ENCODE measurements at places on chromosomes 13 and 19.

DNA sequence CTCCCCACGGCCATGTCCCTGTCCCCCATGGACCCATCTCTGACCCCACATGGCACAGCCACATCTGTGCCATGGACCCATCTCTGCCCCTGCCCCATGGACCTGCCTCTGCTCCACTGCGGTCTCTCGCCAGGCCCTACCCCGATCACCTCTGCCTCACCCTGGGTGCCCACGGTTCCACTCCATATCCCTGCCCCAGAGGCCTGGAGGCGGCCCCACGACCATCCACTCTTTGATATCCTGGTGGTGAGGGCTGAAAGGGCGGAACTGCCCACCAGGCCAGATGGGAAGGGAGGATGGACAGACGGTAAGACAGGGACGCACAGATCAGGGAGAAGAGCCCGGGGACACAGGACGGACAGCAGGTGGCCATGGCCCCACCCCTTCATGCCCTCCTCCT, 327 bp downstream of the PTGER1 start:
- no peak for DNase-seq

GRCh38 chr19:50724522-50725217, 1.5 kb downstream of the CLEC11A start:
- peak; percentile 99 for DNase-seq

DNA sequence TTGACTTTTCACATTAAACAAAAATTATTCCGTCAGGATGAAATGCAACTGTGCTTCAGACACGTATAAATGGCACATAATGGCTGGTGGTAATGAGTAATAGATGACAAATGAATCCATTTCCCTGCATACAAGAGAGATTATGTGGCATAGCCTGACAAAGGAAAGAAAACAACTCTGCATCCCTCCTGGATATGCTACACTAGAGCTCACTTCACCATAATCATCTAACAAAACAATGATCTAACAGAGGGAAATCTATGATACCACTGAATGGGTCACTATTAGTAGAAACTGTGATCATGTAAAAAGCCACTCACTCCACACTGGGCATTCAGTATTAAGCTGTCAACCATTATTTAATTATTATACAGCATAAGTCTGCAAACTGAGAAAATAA, 1498.4 kb downstream of the EFNB2 start:
- no peak for DNase-seq

DNA sequence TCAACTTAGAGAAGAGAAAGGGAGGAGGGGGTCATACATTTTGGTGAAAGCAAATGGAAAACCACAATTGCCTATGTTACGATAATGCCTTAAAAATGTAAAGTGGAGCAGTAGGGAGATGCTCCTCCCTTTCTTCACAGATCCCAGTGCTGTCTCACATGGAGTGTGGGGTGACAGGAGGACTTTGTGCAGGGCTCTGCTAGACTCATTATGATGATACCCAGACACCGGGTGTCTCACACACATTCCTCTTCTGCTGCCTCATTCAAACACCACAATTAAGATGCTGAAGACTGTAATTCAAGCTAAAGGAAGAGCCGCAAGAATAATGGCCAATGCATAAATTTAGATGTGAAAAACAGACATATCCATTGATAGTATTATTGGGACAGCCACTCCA, 150.6 kb downstream of the LHFPL6 start:
- DNase-seq, result no peak

DNA sequence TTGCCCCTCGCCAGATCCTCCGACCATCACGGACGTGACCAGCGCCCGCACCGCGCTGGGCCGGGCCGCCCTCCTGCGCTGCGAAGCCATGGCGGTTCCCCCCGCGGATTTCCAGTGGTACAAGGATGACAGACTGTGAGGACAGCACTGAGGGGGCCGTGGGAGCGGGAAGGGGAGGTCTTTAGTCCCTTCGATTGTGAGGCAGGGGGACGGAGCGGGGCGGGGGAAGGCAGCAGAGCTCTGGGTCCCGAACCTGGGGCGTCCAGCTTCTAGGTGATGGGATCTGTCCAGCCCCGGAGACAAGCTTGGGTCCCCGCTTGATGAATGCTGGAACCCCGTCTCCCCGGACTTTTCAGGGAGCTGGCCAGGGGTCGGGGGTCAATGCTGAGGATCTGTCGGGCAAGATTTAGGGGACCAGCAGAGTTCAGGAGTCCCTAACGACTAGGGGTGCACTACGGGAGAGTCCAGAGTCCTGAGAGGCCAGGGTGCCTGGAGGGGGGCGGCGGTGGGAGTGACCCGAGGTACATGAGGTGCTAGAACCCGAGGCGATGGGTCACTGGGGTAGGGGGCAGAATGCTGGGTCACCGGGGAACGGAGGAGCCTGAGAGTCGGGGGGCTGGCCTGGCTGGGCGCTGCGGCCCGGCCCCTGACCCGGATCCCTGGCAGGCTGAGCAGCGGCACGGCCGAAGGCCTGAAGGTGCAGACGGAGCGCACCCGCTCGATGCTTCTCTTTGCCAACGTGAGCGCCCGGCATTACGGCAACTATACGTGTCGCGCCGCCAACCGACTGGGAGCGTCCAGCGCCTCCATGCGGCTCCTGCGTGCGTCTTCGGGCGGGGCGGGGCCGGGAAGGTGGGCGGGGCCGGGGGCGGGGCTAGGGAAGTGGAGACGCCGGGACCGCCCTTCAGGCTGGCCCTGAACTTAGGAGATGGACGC, 14.6 kb downstream of the VSIG10L start:
- DNase-seq, result peak; percentile 43

- no peak for DNase-seq
Observed at GRCh38 chr13:85825454-85825853, 26.2 kb upstream of the SLITRK6 start.

DNA sequence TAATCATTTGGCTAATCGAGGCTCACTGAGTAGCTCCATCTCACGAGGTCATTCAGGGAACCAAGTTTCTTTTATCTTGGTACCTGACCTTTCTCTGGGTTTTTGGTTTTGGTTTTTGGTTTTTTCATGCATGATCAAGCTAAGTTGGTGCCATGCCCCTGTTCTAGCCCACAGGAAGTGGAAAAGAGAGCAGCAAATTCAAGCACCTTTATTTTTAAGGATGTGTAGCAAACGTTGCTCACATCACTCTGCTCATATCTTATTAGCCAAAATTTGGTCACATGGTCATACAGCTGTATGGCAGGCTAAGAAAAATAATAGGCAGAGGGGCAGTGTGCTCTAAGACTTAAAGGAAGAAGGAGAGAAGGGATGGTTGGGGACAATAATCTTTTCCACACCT, 593.5 kb downstream of the DIAPH3 start:
- no peak for DNase-seq

Measured in naive thymus-derived CD8-positive, alpha-beta T cell (primary cell).